Esophagus mucosa (tissue), 1 donor: ENCODE measurements at places on chromosomes 2 and 18.

DNA sequence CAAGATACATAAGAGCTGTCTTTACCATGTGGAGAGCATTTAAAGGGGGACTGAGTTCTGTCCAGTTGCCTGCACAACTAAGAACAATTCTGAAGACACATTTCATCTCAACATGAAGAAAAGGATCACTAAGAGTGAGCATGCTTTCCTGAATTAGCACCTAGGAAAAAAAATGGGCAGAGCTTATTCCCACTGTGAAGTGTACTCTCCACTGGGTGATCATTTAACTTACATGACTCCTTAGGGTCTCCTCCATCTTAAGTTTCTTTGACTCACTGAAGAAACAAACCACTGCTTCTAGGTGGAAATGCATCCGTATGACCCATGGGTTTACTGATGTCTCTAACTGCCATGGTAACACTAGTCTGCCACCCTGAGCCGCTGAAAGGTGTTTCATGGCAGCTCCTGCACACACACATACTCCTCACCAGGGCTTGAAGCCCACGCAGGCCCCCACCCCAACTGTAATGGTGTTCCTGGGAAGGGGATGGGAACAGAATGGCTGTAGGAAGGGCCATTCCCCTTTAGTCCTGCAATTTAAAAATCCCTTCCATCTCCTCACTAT is 27.1 kb downstream of the HDLBP start:
- no peak for ATAC-seq

DNA sequence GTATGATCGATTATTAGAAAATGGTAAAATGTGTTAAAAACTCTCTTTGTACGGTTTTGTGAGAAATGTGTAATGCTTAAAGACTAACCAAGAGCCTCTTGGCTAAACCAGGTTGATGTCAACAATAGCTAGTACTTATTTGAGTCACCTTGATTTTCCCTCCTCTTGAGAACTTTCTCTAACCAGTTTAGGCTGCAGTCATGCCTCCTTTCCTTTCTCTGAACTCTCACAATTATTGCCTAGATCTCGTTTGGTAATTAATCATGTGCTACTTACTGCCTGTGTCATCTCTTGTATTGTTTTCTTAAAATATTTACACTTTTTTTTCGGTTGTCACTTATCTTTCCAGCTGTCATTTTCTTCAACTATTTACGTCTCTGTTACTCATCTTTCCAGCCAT is 1.1 kb upstream of the EPC2 start:
- ATAC-seq: no peak

DNA sequence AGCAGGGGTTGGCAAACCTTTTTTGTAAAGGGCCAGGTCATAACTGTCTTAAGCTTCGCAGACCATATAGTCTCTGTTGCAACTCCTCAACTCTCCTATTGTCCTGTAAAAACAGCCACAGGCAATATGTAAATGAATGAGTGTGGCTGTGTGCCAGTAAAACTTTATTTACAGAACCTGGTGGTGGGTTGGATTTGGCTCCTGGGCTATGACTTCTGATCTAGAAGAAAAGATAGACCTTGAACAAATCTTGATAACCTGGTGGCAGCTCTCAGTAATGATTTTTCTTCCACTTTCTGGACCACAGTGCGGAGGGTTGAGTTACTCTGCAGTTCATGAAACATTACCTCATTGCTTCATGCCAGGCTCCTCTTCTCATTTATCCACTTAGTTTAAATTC is 139.3 kb downstream of the MYCN start:
- ATAC-seq: no peak

DNA sequence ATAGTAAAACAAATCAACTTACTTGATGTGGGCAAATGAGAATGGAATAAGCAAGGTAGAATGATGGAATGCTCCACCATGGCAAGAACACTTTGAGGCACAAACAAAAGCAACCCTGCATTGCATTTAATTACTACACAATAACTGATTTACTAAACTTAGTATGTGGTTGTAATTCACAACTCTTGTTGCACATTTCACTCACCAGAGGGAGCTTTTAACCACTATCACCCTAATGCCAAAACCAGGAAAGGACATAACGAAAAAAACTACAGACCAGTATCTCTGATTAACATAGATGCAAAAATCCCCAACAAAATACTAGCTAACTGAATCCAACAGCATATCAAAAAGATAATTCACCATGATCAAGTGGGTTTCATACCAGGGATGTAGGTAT is 659.8 kb downstream of the CPS1 start:
- no peak for ATAC-seq

GRCh38 chr2:122136056-122136455 is 380.6 kb downstream of the TSN start:
- ATAC-seq: no peak

DNA sequence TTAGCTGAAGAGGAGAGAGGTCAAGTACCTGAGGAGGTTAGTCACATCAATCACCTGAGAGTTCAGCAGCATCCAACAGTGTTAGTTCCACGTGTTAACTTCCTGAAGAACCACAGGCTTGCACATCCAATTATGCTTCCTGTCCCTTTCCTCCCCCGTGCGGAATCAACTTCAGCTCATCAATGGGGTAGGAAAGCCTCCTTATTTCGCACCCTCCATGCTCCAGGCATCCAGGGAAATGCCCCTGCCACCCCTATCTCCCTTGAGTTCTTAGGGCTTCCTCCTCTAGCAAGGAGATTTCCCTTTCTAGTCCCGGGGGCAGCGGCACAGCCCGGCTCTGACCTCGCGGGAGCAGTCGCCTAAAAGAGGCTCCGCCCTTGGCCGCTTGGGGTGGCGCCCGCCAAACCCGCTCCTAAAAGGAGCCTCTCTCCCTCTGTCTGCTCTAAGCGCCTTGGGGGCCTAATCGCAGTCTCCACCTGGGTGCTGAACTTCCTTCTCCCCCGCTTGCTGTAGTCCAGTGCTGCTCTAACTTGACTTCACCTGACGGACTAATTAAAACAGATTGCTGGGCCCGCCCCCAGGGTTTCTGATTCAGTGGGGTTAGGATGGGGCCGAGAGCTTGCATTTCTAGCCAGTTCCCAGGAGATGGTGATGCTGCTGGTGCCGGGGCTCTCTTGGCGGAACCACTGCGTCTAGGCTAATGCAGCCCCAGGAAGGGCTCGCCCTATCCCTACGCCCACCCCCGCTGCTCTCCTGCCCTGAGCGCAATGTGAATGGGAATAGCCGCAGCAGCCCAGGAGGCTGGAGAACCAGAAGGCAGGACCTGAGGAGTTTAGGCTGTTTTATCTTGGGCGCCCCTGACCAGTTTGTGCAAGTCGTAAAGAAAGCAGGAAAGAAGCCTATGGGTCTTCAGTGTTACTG is 3.4 kb upstream of the TET3 start:
- peak; percentile 40 for ATAC-seq

GRCh38 chr2:36650031-36650829 is 46.3 kb upstream of the VIT start:
- ATAC-seq: peak; percentile 89
